ENCODE measurements at places on chromosomes 4 and X.

DNA sequence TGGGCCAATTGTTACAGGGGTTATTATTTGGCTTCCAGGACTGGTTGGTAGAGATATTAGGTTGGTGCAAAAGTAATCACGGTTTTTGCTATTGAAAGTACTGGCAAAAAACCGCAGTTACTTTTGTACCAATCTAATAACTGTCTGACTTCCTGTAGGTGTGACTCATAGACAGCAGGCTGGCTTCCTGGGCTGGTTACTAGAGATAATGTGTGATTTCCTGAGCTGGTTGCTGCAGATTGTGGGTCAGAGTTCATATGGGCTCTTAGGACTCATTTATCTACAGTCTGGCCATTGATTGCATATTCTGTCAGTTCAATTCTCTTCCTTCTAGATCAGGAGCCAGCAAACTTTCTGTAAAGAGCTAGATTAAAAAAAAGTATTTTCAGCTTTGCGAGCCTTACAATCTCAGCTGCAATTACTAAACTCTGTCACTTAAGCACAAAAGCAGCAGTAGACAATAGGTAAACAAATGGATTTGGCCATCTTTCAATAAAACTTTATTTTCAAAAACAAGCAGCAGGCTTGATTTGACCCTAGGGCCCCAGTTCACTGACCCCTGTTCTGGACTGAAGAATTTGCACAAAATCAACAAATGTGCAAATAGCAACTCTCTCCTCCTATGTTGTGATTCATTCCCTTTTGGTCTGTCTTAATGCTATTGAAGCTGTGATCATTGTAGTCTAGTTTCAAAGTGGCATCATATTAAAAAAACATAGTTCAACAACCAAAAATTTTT is 50.8 kb upstream of the BOD1L1 start:
- DNase-seq = no peak

DNA sequence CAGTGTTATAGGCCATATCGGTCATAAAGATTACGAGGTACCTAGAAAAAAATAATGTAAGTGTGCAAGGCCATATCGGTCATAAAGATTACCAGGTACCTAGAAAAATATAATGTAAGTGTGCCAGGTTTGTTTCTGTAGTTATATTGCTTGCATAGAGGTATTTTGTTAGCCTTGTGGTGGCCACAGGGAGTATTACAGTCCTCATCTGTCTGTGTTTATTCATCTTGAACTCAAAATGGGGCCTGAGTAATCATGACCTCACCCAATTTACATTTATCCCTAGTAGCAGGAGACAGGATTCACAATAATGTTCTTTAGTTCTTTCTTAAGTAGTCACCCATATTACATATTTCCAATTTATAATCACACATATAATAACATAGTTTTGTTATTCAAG is 459.7 kb downstream of the MID1IP1 start:
- no peak for DNase-seq

DNA sequence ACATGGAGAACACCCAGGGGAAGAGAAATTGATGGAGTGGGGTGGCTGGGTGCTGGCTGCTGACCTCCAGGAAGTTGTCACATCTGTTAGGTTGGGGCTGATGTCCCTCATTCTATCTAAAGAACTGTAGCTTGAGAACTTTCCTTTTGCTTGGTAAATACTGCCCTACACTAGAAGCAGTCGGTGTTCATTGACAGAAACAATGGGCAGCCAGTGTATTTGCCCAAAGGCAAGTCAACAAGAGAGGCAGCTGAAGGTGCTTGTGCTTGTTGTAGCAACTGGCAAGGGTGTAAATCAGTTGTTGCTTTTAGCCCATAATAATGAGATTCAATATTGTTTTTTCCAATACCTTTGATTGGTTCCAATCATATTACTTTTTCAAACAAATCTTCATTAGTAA is 956 bp downstream of the TMEM154 start:
- no peak for DNase-seq

GRCh38 chr4:82705928-82706300 is 92.7 kb downstream of the SCD5 start:
- no peak for DNase-seq

DNA sequence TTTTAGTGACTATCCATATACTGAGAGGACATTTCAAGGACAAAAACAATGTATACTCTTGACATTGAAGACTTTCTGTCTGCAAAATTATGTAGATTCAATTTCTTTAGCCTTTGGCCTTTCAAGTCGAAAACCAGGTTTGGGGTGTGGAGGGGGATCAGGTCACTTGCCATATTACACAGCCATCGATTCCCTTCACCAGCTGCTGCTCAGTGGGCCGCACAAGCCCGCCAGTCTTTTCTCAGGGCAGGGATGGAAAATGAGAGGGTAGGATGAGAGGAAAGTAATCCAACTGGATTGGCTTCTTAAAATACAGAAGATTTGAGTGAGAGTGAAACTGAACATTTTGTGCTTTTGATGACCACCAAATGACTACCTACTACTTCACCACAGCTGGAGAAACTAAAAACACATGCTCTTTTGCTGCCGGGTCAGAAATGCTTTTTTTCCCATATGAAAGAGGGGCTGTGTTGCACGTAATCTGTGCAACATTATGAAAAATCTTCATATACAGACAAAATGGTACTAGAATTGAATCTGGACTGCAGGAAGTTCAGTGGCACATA is 51.4 kb downstream of the FHL1 start:
- no peak for DNase-seq

DNA sequence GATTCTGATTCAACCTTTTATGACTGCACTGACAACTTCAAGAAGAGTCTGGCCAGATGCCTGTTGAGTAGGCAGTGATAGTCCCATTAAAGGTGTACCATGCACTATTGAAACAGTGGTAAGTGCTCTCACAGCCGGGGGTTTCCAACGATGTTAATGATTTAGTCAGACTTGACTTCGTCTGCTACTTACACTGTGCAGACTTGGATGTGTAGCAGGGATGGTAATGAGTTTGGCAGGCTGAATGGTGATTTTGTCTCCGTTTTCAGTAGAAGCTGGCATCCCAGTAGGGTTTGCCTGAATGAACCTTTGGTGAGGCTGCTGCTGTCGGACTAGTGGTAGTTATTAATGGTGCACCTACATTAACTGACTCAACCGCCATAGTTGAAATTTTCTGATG is 52.0 kb upstream of the TMSB15B start:
- DNase-seq = no peak

DNA sequence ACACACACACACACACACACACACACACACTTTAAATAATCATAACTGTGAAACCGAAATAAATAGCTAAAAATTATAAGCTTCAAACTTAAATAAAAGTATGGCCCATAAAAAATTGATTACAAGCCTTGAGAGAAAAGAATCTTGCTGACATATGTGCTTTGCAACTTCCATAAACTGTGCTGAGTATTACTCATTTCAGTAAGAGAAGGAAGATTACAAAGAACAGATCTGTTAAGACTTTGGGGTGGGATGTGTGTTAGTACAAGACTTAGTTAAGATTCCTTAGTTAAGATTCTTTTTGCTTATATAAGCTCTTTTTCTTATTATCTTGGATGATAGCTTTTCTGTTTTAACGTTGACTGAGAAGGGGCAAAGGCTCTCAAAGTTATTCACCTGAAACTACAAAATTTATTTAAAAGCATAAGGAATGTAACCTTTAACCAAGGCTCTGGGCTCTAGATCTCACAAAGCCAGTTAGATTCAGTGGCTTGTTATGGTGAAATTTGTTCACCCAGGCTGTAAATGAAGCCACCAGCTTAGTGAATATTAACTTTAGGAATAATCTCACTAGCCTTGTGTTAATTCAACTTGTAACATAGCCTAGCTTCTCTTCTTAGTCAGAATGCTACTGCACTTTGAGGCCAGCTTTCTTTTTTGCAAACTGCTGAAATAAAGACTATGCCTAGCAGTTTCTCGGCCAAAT is 58.2 kb downstream of the ARSJ start:
- no peak for DNase-seq

DNA sequence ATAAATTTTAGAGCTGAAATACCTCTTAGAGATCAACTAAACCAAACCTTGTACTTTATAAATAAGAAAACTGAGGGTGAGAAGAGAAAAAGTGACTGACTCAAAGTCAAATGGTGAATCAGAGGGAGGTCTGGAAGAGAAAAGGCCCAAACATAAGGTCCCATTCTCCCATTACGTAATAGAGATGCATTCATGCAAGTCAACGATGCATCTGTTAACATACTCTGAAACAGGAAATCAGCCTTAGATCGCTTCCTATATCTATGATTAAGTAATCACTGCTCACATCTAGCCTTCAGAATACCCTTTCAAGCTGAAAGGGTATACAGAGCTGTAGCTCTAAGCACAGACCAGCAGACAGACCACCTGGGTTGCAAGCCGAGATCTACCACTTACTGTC is 6.5 kb downstream of the RNF150 start:
- DNase-seq = no peak

- no peak for DNase-seq
Observed at GRCh38 chr4:53721263-53721662, 130.0 kb upstream of the LNX1 start.

GRCh38 chr4:112552668-112553067 is 36.7 kb upstream of the NEUROG2 start:
- no peak for DNase-seq

DNA sequence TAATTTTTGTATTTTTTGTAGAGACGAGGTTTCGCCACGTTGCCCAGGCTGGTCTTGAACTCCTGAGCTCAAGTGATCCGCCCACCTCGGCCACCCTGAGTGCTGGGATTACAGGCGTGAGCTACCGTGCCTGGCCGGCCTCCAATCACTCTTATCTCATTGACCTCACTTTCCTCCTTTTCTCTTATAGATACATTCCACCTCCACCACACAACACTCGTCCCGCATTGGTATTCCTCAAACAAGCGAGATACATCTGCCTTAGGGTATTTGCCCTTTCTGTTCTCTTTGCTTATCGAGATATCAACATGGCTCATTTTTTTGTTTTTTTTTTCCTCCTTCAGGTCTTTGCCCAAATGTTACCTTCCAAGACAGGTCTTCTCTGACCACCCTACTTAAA is 1.8 kb upstream of the PRPS1 start:
- DNase-seq = no peak

- DNase-seq = no peak
Observed at GRCh38 chrX:46693149-46693548, 65.8 kb downstream of the SLC9A7 start.

DNA sequence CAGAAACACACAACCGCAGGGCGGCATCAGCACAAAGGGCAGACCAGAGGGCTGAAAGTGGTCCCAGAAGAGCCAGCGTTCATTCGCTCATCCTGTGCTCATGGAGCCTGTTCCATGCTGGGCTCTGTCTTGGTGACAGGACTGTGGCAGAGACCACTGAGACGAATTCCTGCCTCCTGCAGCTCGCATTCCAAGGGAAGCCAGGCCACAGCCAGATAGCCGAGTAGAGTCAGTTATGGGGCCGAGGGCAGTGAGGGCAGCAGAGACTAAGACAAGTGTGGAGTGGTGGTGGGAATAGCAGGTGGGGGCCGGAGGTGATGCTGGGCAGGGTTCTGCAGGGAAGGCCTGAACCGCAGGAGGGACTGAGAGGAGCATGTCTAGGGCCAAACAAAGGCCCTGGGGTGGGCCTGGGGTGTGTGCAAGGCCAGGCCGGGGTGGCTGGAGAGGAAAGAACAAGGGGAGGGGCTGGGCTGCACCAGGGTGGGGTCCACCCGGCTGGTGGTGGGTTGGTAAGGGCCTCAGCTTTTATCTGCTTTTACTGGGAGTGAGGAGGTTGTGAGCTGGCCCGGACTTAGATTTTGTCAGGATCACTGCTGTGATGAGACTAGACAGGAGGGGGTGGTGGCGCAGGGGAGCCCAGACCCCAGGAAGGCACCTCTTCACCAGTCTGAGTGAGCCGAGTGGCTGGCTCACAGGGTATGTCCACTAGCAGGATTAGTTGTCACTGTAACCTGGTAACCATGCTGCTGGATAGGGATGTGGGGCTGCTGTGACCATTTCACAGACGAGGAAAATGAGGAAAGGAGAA is 6.3 kb downstream of the PSAPL1 start:
- DNase-seq = no peak

GRCh38 chr4:124429746-124430250 is 282.7 kb downstream of the ANKRD50 start:
- DNase-seq = no peak

- no peak for DNase-seq
Observed at GRCh38 chrX:65874765-65875164, 165.1 kb downstream of the VSIG4 start.

Data from stimulated activated CD4-positive, alpha-beta T cell treated with anti-CD3 and anti-CD28 coated beads, Interleukin-1b, Interleukin-23, amount 100 ng/mL, for 1 hour (primary cell).